ENCODE measurements at places on chromosomes 3 and 15. TPM values are rescaled to one million over a fixed set of nuclear protein-coding genes. Genes with fewer than 3 reads are reported as not detected.

DNA sequence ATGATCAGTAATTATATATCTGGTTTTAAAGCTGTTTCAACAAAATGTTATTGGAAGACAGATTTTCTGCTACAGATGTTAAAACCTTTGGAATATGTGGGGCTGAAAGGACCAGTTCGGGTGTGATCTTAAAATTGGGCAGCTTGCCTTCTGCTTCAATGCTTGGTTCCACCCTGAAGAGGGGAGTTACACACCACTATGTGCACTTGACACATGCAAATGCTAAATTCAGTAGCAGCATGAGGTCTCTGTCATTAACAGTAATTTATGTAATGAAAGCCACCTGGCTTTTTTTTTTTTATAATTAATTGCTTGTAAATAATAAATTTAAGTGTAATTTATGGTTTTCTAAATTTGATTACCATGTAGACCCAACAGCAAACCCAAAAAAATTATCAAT, 24.6 kb downstream of the CDIN1 start:
- no peak for DNase-seq

GRCh38 chr3:47003056-47003410, 23.6 kb downstream of the NBEAL2 start:
- DNase-seq, result no peak

GRCh38 chr15:55827204-55827603, 84.3 kb upstream of the PRTG start:
- DNase-seq, result peak; percentile 78

DNA sequence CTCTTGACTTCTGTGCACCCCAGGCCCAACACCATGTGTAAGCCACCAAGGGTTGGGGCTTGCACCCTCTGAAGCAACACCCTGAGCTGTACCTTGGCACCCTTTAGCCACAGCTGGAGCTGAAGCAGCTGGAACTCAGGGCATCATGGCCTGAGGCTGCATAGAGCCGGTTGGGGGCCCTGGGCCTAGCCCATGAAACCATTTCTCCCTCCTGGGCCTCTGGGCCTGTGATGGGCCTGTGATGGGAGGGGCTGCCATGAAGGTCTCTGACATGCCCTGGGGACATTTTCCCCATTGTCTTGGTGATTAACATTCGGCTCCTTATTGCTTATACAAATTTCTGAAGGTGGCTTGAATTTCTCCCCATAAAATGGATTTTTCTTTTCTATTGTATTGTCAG, 22.4 kb upstream of the ADAMTSL3 start:
- DNase-seq, result no peak

DNA sequence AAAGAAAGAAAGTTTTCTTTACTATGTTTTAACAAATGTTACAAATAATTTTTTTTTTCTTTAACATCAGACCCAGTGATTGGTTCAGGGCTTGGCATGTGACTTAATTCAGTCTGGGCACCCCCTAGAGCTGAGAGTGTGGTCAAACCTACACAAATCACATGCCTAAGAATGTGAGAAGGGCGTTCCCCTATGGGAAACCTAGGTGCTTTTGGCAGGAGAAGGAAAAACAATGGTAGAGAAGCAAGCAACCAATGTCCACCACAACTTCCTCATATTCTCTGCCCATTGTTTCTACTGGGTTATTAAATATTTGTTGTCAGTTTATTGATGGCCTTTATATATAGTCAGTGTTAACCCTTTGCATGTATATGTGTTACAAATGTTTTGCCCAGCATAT, 21.4 kb upstream of the PIAS1 start:
- peak; percentile 21 for DNase-seq

DNA sequence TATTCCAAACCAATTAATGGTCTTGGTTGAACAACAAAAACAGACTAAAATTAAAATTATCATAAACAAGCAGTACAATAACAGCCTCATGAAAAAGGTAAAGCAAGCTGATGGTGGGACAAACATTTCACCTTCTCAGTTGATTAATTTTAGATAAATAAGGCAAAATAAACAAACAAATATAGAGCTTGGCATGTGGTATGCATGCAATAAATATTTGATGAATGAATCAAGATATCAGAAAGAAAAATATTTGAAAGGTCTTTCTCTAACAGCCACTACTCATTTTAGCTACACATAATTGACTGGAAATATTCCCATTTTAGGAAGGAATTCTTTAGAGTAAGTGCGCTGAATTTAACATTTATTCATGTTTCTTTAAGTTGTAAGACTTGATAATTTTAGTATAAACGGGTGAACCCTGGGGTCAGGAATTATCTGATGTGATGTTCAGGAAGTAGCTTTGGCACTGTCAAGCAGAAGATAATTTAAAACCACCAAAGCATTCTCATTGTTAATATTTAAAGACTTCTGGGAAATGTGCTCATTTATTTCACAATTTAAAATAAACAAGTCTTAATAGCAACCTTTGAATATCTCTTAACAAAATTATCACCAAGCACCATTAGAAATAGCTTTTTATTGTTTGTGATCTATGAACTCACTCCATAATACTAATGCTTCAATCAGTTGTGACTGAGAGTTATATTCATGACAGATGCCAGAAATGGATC, 372.3 kb upstream of the TGFBR2 start:
- DNase-seq, result no peak

Gene RASSF1
- 15.0 TPM for total RNA-seq

DNA sequence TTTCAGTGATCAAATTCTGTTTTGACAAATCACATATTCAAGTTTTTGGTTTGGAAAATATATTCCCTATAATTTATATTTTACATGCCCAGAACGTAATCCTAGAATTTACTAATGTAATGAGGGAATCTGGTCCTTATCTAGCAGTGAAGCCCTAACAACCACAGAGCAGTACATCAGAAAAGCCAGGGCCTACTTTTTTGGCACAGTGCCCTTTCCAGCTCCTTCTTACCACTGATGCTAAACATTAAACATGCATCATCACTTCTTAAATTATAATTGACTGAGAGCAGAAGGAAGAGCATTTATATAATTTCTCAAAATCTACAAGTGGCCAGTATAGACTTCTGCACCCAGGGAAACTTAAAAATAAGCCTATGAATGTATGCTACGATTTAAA, 66.7 kb downstream of the FBXL22 start:
- no peak for DNase-seq

- no peak for DNase-seq
Measured at GRCh38 chr3:36734742-36735141, 29.6 kb downstream of the DCLK3 start.

Gene AP3S2
- 25.4 TPM for total RNA-seq

Gene TGM5
- total RNA-seq, result 0.20 TPM

Gene EIF4A2
- total RNA-seq, result 581 TPM

GRCh38 chr3:196082619-196082971, 705 bp upstream of the TFRC start:
- no peak for DNase-seq

Gene ATP2B2
- 0.03 TPM for total RNA-seq

DNA sequence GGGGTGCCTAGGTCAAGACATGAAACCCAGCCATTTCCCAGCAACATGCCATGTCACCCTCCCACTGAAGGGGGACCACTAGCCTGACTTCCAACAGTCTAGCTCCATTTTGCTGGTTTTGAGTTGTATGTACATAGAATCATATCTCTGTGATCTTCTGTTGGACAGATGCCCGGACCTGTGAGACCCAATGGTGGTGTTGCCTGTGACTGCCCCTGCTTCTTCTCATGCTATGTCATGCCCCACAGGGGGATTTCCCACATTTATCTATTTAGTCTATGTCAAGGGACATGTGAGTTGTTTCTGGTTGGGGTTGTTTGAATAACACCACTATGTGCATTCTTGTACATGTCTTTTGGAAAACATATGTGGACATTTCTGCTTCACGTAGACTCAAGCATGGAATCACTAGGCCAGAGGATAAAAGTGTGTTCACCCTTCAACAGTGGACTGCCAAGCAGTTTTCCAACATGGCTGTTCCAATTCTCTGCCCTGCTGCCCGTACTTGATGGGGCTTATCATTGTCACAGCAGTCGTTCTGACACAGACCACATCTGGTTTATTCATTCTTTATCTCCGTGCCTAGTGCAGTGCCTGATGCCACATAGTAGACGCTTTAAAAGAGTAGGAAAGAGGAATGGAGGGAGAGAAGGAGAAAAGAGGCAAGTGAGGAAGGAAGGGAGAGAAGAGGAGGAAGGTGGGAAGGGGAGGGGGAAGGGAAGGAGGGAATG, 114.4 kb downstream of the TPRA1 start:
- no peak for DNase-seq

Gene TRIM42
- total RNA-seq, result not detected

GRCh38 chr15:65561934-65562333, 31.7 kb downstream of the HACD3 start:
- no peak for DNase-seq

DNA sequence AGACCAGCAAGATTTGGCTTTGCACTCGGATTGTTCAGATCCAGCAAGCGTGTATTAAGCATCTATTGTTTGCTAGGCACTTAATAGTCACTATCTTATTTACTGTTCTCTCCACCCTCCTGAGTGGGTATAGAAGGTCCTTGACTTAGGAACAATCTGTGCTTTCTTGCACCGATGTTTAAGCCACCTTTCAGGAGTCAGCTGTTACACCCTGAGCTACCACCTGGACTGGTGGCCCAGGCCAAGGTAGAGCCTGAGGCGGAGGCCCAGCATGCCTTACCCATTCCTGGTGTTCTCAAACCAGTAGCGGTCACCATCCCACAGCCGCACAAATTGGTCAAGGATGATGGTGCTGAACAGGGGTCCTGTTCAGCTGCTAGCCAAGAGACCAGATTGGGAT, 10.0 kb downstream of the DUOX1 start:
- no peak for DNase-seq

Gene FAM43A
- total RNA-seq, result 6.1 TPM

- no peak for DNase-seq
Measured at GRCh38 chr15:27869697-27870281, 229.3 kb downstream of the OCA2 start.

All from HT1080 (cell line).